Tibial artery (tissue), 4 donors: ENCODE measurements at places on chromosomes 4 and X.

- no peak for DNase-seq
Measured at GRCh38 chr4:15333692-15334633, 93.9 kb upstream of the C1QTNF7 start.

DNA sequence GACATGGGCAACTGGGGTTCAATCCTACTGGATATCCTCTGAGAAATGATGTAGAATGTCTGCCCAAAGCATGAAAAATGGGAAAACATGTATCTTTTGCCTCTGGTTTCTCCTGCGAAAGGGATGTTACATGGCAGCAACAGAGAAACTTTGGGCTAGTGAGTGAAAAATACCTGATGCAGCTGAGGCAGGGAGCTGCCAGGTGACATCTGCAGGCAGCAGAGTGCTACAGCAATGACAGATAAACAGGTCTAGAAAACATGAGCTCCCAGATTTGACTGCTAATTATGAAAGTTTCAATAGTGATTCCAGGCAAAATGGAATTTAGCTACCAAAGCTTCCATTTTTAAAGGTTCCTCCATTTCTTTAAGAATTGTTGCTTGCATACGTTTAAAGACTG lies 4.8 kb upstream of the CXCL1 start:
- DNase-seq = no peak

DNA sequence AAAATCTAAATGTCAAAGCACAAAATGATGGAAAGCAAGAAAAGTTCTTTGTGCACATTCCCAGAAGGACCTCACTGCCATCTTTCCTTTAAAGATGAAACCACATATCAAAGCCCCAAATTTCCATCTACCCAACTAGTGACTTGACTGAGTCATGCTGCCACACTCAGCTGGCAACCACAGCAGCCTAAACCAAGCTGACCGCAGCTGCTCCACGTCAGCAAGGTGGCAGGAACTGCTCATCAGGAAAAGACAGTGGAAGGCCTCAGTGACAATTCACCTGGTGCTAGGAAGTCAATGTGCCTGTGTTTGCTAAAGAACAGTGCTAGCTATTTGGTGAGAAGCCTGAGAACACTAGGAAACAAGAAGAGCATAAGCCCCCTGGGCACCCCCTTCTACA lies 26.1 kb downstream of the ACOX3 start:
- DNase-seq = no peak

DNA sequence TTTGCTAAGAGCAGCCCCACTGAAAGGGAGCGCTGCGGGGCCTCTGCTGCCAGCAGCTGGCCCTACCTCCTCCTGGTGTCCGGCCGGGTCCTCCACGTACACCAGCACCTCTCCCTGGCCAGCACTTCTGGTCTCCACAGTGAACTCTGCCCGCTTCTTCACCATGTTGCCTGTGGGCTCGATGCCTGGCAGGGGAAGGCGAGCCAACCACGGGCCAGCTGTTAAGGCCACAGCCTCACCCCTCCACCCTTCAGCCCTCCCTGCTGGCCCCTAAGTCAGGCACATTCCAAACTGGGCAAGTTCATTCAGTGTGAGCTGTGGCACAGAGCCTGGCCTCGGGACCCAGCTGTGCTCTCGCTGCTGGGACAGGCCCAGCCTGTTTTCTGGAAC lies 7.8 kb downstream of the FLNA start:
- DNase-seq = no peak

GRCh38 chr4:5553801-5554200 lies 154.6 kb downstream of the EVC2 start:
- no peak for DNase-seq

GRCh38 chr4:60981534-60981933 lies 218.6 kb upstream of the ADGRL3 start:
- no peak for DNase-seq

- no peak for DNase-seq
Measured at GRCh38 chr4:102569200-102569599, 68.0 kb downstream of the NFKB1 start.

DNA sequence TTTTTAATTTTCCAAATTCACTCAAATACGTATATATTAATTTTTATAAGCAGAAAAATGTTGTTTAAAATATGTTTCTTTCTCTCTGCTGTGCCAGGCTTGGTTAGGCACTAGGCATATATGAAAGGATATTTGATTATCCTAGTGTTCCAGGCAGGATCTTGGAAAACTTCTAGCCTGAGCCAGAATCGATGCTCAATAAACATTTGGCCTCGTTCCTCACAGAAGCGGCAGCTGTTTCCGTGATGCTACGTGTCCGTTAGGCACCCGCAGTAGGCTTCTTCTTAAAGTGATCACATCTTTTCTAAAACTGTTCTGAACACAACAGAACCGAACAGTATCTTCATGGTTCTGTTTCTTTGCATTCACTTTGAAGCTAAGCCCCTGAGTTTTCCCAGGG lies 50.1 kb upstream of the CRMP1 start:
- DNase-seq = no peak

DNA sequence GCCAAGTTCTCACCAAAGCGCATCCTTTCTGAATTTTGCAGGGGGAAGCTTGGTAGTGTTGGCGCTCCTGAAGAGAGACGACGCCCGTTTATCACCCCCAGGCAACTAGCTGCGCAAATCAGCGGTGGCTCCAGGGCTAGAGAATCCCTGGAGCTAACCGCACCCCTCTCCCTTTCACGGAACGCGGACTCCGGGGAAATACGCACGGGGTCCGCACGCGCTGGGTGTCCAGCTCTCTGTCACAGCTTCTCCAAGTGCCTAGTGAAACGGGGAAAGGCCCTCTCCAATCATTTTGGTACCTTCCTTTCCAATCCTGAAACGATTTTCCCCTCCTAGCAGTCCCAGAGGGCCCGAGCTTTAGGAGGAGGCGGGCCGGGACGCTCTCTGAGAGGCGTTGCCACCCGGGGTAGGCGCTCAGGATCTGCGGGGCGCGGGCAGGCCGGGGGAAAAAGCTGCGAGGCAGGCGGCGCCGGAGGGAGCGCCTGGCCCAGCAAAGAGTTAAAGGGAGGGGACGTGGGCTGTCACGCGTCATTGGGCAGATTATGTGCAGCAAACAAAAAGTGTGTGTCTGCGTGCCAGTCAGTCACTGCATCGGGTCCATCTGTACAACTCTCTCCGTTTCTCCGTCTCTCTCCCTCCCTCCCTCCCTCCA lies at the start of gene PRDM8:
TSS of gene PRDM8 (plus strand) at position 582 of the 652 bp plus-strand sequence. CDS start 2,578 bp downstream, outside the sequence.
- DNase-seq = no peak

DNA sequence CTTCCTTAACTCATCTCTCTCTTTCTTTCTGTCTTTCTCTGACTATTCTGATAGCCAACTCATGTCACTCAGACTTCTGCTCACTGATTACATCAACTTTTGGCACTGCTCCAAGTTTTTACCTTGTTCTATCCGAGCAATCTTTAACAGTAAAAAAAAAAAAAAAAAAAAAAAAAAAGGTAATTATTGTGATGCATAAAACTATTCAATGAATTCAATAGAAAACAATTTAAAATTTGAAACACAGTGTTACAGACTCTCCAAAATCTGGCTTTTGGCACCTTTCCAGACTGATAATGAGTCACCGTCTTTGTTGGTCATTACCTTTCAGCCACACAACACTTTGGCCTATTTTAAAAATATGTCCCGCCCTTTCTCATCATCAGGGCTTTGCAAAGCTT lies 229.5 kb downstream of the GALNTL6 start:
- DNase-seq = no peak

- DNase-seq = no peak
Measured at GRCh38 chrX:45850197-45850774, 649.6 kb upstream of the DIPK2B start.

- DNase-seq = no peak
Measured at GRCh38 chrX:153448556-153449367, 2.9 kb upstream of the TREX2 start.

- no peak for DNase-seq
Measured at GRCh38 chr4:183029365-183029764, 69.7 kb upstream of the WWC2 start.
